ENCODE measurements at places on chromosomes 1 and 21. TPM values are rescaled to one million over a fixed set of nuclear protein-coding genes. Genes with fewer than 3 reads are reported as not detected.
A peak's percentile ranks its signal among the peaks of the same experiment; 100 is the strongest.

The PADI4 gene
- 0.42 TPM for total RNA-seq

The UMODL1 gene
- total RNA-seq, result not detected

The KIF2C gene
- total RNA-seq, result 0.42 TPM

The DTL gene
- total RNA-seq, result 0.21 TPM

The SF3B4 gene
- total RNA-seq, result 15.4 TPM

The TMEM200B gene
- 20.8 TPM for total RNA-seq

The GBP6 gene
- 0.27 TPM for total RNA-seq

The KCNK1 gene
- total RNA-seq, result 8.5 TPM

The S100A1 gene
- not detected for total RNA-seq

The THEM4 gene
- total RNA-seq, result 7.7 TPM

DNA sequence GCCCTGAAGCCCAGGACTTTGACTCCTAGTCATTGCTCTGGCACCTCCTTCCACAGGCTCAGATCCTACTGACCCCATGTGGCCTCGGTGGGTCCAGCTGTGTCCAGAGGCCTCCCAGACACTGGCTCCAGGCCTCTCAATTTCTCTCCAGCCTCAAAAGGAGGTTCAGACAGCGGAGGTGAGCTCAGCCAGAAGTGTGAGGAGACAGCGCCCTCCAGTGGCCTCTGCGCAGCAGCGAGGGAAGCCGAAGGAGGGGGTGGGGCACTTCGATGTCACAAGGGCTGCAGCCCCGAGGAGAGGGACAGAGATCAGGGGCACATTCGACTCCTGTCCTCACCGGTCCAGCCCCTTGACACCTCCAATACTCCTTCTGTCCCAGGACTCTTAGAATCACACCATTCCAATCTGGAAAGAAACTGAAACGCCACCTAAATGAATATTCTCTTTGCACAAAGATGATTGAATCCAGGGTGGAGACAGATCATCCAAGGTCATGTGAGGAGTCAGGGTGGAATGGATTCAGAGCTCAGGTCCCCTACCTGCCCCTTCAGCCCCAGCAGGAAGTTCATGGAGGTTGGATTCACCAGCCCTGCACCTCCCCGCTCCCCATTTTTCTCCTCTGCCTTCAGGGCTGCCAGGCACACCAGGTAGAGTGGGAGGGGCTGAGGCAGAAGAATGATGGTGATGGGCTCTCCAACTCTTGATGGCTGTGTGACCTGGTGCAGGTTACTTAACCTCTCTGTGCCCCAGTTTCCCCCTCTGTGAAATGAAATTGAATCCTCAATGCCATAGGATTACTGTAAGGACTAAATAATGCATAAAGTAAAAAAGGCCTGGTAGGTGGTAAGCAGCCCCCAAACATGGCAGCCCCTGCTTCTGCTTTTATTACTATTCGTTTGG is 34.8 kb upstream of the ZBTB40 start:
- H3K27ac ChIP-seq, result no peak overlapping the region
- H3K27me3 ChIP-seq, result no peaks in the 10 kb centered on the region
- no peaks in the 10 kb centered on the region for H3K4me1 ChIP-seq
- no peaks in the 10 kb centered on the region for H3K36me3 ChIP-seq

DNA sequence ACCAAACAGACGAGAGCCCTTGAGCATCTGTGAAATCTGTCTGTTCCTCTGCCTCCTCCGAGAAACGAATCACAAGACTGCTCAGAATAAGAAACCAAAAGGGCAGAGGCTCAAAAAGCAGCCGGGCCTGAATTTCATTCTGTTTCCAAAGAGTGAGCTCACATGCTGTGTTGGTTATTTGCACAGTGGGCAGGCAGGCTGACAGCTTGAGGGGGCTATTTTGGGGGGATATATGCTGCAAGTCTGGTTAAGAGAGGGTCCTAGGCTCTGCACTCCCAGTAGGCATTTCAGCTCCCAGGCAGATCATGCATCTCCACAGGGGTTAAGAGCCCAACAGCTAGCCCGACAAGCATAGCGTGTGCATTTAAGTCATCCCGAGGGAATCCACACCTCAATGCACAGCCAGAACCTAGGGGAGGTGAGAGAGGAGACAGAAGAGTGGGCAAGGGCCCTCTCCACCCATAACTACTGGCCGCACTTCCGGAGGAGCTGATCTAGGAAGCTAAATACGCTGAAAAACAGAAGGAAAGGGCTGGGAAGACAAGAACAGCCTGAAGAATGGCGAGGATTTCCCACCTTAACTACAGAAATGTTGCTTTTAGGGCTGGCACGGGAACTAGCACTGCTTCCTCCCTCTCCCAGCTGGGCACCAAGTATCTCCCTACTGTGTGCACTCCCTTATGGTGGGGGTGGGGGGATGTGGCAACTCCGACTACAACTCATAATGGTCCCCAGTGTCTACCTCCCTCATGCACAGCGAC is 3.7 kb downstream of the PGBD5 start:
- no peaks in the 10 kb centered on the region for H3K36me3 ChIP-seq
- H3K4me1 ChIP-seq, result peaks cover 12% of the 10 kb centered on the region
- peaks cover 7% of the 10 kb centered on the region for H3K27me3 ChIP-seq
- no peak for DNase-seq
- no peak overlapping the region for H3K27ac ChIP-seq
- H3K4me3 ChIP-seq, result no peak overlapping the region

DNA sequence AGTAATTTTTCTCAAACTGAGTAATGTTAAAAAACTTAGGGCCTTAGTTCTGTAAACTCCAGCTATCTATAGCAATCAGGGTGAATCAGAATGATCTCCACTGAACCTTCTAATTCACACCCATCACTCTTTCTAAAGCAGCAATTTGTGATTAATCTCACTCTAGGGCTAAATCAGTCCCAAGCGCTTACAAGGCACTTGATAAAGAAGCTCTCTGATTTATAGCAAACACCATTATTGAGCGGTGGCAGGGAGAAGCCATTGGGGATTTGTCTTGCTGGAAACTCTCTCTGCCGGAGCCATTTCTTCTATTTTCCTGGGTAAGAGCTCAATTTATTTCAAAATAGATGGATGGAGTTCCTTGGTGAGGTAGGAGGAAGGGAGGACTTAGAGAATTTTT is 77.0 kb downstream of the OMA1 start:
- H3K4me3 ChIP-seq, result no peak overlapping the region
- no peak for DNase-seq
- no peaks in the 10 kb centered on the region for H3K4me1 ChIP-seq
- H3K36me3 ChIP-seq, result no peaks in the 10 kb centered on the region
- H3K27me3 ChIP-seq, result no peaks in the 10 kb centered on the region

DNA sequence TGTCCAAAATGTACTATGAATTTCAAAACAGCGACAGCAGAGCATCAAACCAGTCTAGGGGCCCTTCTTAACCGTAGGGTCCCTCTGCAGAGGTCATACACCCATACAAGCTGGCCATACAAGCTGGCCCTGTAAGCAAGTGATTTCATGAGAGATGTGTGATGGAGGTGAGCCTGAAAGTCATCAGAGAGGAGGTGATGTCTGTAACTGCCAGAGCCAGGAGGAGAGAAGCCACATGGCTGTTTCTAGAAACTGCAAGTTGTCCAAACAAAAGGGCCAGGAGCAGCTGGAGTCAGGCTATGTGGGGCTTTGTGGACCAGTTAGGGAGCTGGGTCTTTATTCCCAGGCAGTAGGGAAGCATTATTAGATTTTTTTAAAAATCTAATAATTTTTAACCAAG is 14.8 kb upstream of the SERINC2 start:
- H3K27me3 ChIP-seq, result no peaks in the 10 kb centered on the region
- no peak for DNase-seq
- H3K36me3 ChIP-seq, result no peaks in the 10 kb centered on the region
- no peak overlapping the region for H3K27ac ChIP-seq
- no peak overlapping the region for H3K4me3 ChIP-seq
- peaks cover 4% of the 10 kb centered on the region for H3K4me1 ChIP-seq

GRCh38 chr1:107897438-107898345 is 67.3 kb downstream of the VAV3 start:
- H3K27me3 ChIP-seq, result no peaks in the 10 kb centered on the region
- H3K4me3 ChIP-seq, result no peak overlapping the region
- DNase-seq, result no peak
- no peaks in the 10 kb centered on the region for H3K36me3 ChIP-seq
- H3K27ac ChIP-seq, result no peak overlapping the region

GRCh38 chr1:234484991-234485739 is 6.2 kb upstream of the TARBP1 start:
- peaks cover 8% of the 10 kb centered on the region for H3K4me1 ChIP-seq
- H3K36me3 ChIP-seq, result no peaks in the 10 kb centered on the region
- DNase-seq, result no peak
- no peak overlapping the region for H3K4me3 ChIP-seq
- H3K27me3 ChIP-seq, result no peaks in the 10 kb centered on the region

DNA sequence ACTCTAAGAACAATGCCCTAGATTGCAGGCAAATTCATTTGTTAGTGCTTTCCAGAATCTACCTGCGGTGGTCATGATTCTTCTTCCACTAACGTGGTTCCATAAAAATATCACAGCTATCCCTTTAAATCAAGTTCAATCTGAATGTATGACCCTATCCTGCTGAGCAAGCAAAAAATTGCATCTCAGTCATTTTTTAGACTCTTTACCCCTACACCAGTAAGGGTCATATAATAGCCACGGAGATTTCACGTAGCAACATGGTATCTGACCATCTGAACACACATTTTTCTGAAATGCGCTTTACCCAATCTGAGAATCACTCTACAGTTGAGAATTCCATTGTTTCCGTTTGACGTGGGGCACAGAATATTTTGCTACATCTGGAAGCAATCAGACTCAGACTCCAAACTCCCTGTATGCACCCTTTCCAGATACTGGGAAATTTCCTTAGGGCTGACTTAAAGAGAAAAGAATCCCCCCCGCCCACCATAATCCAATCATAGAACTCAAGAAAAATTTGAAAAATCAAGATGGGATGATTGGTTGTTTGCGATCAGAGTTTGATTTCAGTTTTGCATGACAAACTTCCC is 699.2 kb upstream of the ZP4 start:
- no peak for DNase-seq
- H3K4me1 ChIP-seq, result no peaks in the 10 kb centered on the region
- no peaks in the 10 kb centered on the region for H3K36me3 ChIP-seq
- H3K4me3 ChIP-seq, result no peak overlapping the region

GRCh38 chr1:38613996-38614395 is 245.6 kb downstream of the RRAGC start:
- H3K4me3 ChIP-seq, result no peak overlapping the region
- DNase-seq, result no peak
- no peaks in the 10 kb centered on the region for H3K36me3 ChIP-seq
- H3K4me1 ChIP-seq, result no peaks in the 10 kb centered on the region

GRCh38 chr1:1157426-1157913 is 16.2 kb upstream of the TTLL10 start:
- peak overlapping the region; percentile 82 for H3K4me3 ChIP-seq
- no peaks in the 10 kb centered on the region for H3K36me3 ChIP-seq
- H3K4me1 ChIP-seq, result peaks cover 10% of the 10 kb centered on the region
- DNase-seq, result peak; percentile 35
- H3K27me3 ChIP-seq, result no peaks in the 10 kb centered on the region
- H3K27ac ChIP-seq, result peak overlapping the region; percentile 86

GRCh38 chr1:248792342-248792741 is 33.4 kb downstream of the SH3BP5L start:
- no peaks in the 10 kb centered on the region for H3K27me3 ChIP-seq
- no peak for DNase-seq
- H3K27ac ChIP-seq, result no peak overlapping the region
- H3K36me3 ChIP-seq, result no peaks in the 10 kb centered on the region
- no peak overlapping the region for H3K4me3 ChIP-seq

GRCh38 chr1:72623299-72623708 is 341.0 kb upstream of the NEGR1 start:
- peak overlapping the region; percentile 71 for H3K4me3 ChIP-seq
- H3K4me1 ChIP-seq, result no peaks in the 10 kb centered on the region
- H3K27me3 ChIP-seq, result no peaks in the 10 kb centered on the region
- DNase-seq, result no peak

- DNase-seq, result no peak
- no peaks in the 10 kb centered on the region for H3K27me3 ChIP-seq
- no peak overlapping the region for H3K27ac ChIP-seq
- no peaks in the 10 kb centered on the region for H3K36me3 ChIP-seq
- no peak overlapping the region for H3K4me3 ChIP-seq
- H3K4me1 ChIP-seq, result no peaks in the 10 kb centered on the region
Observed at GRCh38 chr1:176733661-176734060, 270.7 kb downstream of the PAPPA2 start.

DNA sequence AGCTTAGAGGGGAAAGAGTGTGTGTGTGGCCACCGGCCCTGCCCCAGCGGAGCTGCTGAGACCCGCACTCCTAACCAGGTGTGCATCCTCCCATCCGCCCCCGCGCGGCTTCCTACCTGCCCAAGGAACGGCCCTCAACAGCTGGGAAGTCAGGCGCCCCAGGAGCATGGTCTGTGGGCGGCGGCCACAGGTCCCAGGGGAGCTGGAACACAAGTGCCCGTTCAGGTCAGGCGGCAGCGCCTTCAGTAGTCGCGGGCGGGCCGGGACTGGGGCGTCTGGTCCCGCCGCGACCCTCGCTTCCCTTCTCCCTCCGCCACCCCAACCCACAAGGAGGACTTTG is 448 bp downstream of the AURKAIP1 start:
- H3K36me3 ChIP-seq, result peaks cover 7% of the 10 kb centered on the region
- H3K4me1 ChIP-seq, result peaks cover 29% of the 10 kb centered on the region
- peak overlapping the region; percentile 81 for H3K4me3 ChIP-seq
- peak overlapping the region; percentile 95 for H3K27ac ChIP-seq

GRCh38 chr1:240608707-240609106 is 3.2 kb downstream of the GREM2 start:
- H3K4me3 ChIP-seq, result no peak overlapping the region
- H3K27me3 ChIP-seq, result no peaks in the 10 kb centered on the region
- H3K4me1 ChIP-seq, result peaks cover 7% of the 10 kb centered on the region
- no peak overlapping the region for H3K27ac ChIP-seq

DNA sequence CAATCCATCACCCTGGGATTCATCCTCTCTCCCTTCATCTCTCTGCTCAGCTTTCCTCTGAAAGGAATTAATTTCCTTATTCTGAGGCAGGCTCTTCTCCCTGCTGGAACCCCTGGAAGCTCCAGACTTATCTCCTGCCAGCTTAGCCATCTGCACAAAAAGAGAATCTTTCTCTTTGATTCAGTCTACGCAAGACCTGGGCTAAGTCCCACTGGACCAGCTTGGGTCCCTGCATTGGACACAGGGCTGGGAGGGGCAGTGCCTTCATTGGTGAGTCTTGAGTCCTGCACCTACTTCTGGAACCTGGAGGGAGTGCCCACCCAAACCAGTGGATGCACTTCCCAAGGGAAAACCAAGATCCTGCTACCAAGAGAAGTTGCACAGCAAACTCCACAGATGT is 271.7 kb upstream of the CSF3R start:
- no peak overlapping the region for H3K4me3 ChIP-seq
- DNase-seq, result no peak
- no peaks in the 10 kb centered on the region for H3K4me1 ChIP-seq
- H3K36me3 ChIP-seq, result no peaks in the 10 kb centered on the region
- no peak overlapping the region for H3K27ac ChIP-seq

- no peak for DNase-seq
- peaks cover 39% of the 10 kb centered on the region for H3K4me1 ChIP-seq
- H3K27me3 ChIP-seq, result no peaks in the 10 kb centered on the region
- no peaks in the 10 kb centered on the region for H3K36me3 ChIP-seq
- H3K27ac ChIP-seq, result peak overlapping the region; percentile 100
- H3K4me3 ChIP-seq, result peak overlapping the region; percentile 94
Observed at GRCh38 chr1:91022518-91022929, 689 bp upstream of the ZNF644 start.
